Left hindlimb (tissue), 1 donor: ENCODE measurements at places on chromosomes 16 and 17.

DNA sequence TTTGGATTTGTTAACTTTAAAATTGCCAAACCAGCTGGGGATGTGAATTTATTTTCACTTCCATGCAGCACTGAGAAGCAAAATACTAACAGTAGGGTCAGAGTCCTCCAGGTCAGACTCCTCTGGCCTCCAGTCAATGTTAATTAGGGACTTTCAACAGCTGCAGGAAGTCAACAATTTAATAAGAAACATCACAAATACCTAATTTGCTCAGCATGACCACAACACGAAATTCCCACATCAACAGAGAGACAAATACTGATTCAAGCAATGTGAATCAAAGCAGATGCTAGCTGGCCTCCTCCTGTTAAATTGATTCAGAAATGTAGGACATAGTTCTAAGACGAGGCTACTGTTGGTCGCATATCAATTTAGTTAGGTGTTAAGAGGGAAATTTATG lies 111.7 kb downstream of the ABCA8 start:
- DNase-seq: no peak

GRCh38 chr16:87926246-87927194 lies 9.8 kb downstream of the CA5A start:
- DNase-seq: no peak

- no peak for DNase-seq
Measured at GRCh38 chr17:70796757-70797156, 627.4 kb downstream of the KCNJ2 start.

GRCh38 chr17:3667366-3668278 lies 756 bp downstream of the TAX1BP3 start:
- DNase-seq: peak; percentile 96

DNA sequence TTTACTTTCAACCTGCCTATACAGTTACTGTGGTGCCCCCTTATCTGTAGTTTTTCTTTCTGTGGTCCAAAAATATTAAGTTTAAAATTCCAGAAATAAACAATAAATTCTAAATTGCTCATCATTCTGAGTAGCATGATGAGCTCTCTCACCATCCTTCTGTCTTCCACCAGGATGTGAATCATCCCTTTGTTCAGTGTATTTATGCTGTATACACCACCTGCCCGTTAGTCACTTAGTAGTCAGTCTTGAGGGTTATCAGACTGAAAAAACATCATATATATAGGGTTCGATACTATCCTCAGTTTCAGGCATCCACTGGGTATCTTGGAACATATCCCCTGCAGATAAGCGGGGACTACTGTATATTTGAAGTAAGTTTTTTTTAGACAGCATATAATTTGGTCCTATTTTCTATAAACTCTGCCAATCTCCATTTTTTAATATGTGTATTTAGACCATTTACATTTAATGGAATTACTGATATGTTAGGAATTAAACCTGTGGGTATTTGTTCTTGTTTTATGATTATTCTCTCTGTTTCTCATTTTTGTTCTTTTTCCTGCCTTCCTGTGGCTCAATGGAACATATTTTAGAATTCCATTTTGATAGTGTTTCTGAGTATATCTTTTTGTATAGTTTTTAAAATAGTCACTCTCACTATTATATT lies 31.0 kb downstream of the TBX21 start:
- DNase-seq: no peak

GRCh38 chr17:14950686-14951085 lies 314.4 kb downstream of the PMP22 start:
- no peak for DNase-seq

DNA sequence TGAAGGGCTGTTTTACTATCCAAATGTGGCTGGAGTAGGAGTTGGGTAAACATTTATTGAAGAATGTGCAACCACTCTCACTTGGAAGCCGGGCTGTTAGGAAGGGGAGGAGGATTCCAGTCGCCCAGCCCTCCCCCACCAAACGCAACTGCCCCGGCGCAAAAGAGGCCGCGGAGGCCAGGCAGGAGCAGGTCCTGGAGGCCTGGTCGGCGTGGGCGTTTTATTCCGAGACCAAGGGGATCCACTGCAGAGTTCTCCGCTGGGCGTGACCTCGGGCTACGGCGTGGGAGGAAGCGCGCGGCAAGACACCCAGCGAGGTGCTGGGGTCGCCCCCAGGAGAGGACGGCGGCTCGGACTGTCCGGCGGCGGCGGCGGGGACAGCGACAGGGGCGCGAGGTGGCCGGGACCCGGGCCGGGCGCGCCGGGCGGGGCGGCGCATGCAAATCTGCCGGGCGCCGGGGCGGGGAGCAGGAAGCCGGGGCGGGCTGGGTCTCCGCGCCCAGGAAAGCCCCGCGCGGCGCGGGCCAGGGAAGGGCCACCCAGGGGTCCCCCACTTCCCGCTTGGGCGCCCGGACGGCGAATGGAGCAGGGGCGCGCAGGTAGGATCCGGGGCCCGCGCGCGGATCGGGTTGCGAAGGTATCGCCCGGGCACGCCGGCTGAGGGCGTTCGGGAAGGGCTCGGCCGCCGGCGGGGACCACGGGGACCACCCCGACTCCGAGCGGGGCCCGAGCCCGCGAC lies at the start of gene IL4R:
TSS of gene IL4R (plus strand) at position 553 of the 739 bp plus-strand sequence. CDS start 26,230 bp downstream, outside the sequence.
- peak; percentile 82 for DNase-seq

DNA sequence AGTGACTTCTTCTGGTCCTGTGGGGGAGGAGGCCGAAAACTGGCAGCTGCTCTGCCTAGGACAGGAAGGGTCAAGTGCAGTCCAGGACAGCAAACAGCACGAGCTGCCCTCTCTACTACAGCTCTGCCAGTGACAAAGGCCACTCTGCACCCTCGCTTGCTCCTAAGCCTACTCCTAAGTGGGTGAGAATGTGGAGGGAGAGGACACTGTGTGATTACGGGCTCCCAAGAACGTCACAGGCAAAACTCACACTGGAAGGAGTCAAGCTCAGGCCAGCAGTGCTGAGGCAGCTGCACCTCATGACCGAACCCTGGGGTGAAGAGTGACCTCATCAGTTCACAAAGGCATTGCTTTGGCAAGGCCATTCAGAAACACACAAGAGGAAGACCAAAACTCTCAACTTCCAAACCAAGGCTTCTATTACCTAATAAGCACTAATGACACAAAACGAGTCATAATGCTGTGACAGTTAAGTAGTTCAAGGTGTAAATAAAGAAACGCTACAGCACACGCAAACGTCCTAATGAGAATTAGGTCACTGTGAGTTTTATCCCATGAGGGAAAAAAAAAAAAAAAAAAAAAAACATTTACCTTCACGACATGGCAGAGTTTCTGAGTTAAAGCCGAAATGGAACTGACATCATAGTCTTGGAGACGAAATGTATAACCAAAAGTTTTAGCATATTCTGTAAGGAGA lies 35.1 kb downstream of the MARF1 start:
- no peak for DNase-seq

GRCh38 chr16:84036982-84037425 lies 5.6 kb downstream of the SLC38A8 start:
- no peak for DNase-seq

- DNase-seq: peak; percentile 47
Measured at GRCh38 chr16:5615868-5616642, 518.5 kb upstream of the EEF2KMT start.

DNA sequence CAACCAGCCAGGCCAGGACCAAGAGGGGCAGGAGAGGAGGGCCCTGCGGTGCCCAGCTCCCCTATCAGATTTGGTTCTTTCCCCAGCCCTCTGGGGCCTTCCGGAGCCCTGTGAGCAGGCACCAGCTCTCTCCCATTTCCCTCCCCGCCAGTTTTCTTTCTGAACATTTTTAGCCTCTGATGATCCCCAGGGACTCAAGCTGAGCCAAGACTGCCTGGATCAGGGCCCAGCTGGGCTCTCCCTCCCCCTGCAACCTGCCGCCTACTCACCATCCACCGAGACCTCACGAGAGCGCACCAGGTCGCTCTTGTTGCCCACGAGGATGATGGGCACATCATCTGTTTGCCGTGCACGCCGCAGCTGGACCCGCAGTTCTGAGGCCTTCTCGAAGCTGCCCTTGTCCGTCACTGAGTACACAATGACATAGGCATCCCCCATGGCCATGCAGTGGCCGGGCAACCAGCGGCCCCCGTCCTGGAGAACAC lies 2.0 kb downstream of the RRAD start:
- DNase-seq: no peak

DNA sequence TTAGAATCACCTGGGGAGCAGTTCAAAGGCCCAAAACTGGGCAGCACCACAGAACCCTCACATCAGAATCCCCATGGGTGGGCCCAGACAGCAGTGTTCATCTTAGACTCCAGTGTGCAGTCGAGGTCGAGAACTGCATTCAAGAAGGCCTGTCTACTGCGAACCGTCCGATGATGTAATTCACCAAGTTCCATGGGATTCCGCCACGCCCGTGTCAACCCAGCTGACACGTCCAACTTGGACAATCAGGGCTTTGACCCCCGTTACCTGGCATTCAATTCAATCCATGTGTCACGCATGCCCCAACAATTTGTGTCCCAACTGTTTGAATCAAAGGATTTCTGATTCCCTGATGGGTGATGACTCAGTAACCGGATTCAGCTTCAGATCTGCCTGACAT lies 9.2 kb downstream of the HSBP1 start:
- DNase-seq: no peak

GRCh38 chr17:1260086-1260769 lies 10.0 kb upstream of the BHLHA9 start:
- DNase-seq: no peak

- DNase-seq: no peak
Measured at GRCh38 chr16:78624366-78624765, 524.9 kb downstream of the WWOX start.
